ENCODE measurements at places on chromosomes 1 and 21.

DNA sequence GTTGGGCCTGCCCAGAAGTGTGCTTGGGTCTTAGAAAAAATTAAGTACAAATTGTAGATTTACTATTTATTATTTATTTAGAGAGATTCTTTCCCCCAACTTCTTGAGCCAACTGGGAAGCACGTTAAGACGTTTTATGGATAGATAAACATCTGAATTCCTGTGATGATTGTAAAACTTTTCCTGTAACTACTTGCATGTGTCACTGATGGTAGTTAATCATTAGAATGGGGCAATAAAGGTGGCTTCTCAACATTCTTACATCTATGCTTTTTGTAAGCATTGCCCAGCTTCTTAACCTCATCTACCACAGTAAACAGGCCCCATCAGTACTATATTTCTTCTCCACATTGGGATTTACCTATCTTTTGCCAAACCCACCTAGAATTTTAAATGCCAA lies 559.8 kb downstream of the LMO4 start:
- no peak for DNase-seq

DNA sequence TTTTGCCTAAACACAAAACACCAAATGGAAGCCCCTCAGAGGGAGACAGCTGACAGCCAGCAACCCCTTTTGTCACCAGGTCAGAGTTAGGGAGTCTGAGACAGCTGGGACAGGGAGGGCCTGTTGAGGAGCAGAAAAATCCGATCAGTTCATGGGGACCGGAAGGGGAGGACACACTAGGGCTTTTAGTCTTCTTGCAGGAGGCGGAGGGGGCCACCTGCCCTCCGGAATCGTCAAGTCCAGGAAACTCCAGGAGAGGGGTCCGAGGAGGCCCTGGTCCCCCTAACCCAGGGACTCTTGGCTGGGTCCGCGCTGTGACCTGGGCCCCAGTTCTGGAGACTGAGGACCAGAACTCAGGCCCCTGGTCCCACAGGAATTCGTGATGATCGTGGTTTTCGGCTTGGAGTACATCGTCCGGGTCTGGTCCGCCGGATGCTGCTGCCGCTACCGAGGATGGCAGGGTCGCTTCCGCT lies 34.2 kb downstream of the KCNQ4 start:
- DNase-seq = no peak

DNA sequence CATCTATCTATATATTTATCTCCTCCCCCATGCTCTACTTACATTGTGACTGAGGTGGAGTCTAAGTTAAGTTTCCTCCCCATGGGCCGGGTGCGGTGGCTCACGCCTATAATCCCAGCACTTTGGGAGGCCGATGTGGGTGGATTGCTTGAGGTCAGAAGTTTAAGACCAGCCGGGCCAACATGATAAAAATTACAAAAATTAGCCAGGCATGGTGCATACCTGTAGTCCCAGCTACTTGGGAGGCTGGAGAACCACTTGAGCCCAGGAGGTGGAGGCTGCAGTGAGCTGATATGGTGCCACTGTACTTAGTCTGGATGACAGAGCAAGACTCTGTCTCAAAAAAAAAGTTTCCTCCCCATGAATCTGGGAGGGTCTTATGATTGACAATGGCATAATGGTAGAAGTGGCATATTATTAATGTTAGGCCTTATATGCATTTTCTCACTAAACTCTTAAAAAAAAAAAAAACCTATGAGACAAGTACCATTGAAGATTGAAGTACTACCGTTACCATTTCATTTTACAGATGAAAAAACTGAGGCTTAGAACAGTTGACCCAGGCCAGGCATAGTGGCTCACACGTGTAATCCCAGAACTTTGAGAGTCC lies 11.2 kb downstream of the F11R start:
- no peak for DNase-seq

DNA sequence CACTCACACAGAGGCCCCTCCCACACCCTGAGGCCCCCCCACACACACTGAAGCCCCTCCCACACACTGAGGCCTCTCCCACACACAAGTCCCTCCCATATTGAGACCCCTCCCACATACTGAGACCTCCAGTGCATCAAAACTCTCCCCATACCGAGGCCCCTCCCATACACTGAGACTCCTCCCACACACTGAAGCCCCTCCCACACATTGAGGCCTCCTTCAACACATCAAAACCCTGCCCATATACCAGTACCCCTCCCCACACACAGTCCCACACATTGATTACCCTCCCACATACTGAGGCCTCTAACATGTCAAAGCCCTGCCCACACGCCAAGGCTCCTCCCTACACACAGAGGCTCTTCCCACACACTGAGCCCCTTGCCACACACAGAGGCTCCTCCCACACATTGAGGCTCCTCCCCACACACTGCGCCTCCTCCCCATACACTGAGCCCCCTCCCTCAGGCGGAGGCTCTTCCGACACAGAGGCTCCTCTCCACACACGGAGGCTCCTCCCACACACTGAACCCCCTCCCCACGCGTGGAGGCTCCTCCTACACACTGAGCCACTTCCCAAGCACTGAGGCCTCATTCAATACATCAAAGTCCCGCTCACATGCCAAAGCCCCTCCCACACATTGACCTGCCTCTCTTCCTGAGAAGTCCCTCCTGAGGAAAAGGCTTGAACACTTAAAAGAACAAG lies 392.3 kb downstream of the CAMTA1 start:
- DNase-seq = no peak

Measured in astrocyte of the cerebellum (primary cell).